ENCODE measurements at places on chromosomes 7 and 10. TPM values are rescaled to one million over a fixed set of nuclear protein-coding genes. Genes with fewer than 3 reads are reported as not detected.

DNA sequence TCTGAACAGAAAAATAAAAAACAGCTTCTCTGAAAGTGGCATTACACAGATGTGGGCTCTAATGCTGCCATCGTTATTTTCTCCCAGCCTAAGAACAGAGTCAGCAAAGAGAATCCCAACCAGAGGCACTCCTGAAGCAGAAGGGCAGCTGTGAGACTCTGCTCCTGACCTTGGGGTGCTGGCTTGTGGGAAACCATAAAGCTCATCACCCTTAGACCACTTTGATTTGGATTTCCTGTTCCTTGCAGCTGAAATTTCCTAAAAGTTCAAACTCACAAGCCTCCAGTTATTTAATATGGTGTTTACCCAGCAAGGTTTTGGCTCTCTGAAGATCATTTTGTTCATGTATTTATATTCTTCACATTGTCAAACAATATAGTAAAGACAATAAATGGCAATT, 814.8 kb downstream of the TNS3 start:
- DNase-seq: no peak

DNA sequence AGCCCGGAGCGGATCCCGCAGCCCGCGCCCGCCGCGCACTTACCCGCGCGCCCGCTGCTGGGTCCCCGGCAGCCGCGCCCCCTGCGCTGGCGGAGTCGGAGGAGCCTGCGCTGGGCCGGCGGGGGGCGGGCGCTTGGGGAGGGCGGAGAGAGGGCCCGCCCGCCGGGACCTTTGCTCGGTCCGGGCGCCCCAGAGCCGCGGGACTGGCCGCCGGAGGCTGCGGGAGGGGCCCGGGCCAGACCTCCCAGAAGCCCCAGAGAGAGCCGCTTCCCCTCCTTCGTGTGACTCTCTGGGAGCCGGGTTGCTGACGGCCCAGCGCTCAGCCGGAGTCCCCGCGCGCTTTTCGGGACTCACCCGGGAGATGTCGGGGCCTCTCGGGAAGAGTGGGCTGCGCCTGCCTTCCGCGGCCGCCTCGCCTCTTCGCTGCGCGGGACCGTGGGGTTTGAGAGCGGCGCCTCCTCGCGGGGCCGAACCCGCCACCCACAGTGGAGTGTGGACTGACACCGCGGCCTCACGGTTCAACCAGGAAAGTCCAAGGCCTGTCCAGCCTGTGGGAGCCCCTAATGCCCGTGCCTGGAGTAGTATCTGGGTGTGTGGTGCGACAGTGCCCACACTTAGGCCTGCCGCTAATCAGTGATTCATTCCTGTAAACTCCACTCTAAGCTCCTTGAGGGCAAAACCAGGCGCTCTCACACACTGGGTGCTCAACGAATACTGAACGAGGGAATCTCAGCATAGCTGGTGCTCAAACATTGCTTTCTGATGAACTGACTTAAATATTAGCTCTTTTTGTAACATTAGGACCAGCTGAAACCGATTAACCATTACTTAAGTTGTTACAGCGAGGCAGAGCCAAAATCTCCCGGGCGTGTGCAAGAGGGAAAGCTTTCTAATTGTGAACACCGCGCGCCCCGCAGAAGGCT, at the start of gene GSDME:
GSDME (minus strand) TSS at position 112 of the 923 bp plus-strand sequence. CDS start 7,690 bp downstream, outside the sequence.
- DNase-seq: no peak

DNA sequence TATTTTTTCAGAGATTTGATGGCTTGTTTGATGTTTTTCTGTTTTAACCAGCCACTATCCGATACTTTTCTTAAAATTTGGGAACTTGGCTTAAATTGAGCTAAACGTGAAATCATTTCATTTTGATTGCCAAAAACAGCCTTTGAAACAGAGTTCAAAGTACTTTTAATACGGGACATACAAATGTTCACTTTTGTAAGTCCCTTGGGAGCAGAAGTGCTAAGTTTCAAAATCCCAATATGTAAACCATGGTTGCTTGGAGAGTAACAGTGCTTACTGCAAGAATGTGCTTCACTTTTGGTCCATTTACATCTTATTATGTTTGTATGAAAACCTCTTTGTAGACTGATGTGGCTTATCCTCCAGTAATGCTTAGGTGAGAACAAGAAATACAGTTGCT, 10.9 kb downstream of the PNPLA8 start:
- DNase-seq: no peak

GRCh38 chr10:119007211-119007574, 22.3 kb upstream of the NANOS1 start:
- no peak for DNase-seq

SPDYE16 gene
- total RNA-seq: not detected

OPTN gene
- total RNA-seq: 38.5 TPM

TRIL gene
- 20.4 TPM for total RNA-seq

Measured in urinary bladder (tissue), 4 donors.